ENCODE measurements at places on chromosomes 7 and 10. TPM values are rescaled to one million over a fixed set of nuclear protein-coding genes. Genes with fewer than 3 reads are reported as not detected.

The AQP1 gene
- not detected for total RNA-seq

The MIOS gene
- 26.2 TPM for total RNA-seq

The SFRP5 gene
- total RNA-seq = not detected

The ZNF37A gene
- 9.5 TPM for total RNA-seq

The SPDYE1 gene
- total RNA-seq = not detected

The VENTX gene
- not detected for total RNA-seq

The NPY4R gene
- not detected for total RNA-seq

The PIP gene
- total RNA-seq = not detected

The ELAPOR2 gene
- total RNA-seq = 4.7 TPM

The NT5C2 gene
- total RNA-seq = 49.7 TPM

The DNA2 gene
- 8.8 TPM for total RNA-seq

The SLC18A3 gene
- total RNA-seq = not detected

The RELN gene
- total RNA-seq = not detected

The MGMT gene
- total RNA-seq = 48.7 TPM

The PRLHR gene
- total RNA-seq = not detected

The UBE2H gene
- total RNA-seq = 103 TPM

The SAP25 gene
- total RNA-seq = 0.35 TPM

The GRID2IP gene
- 0.21 TPM for total RNA-seq

The CTBP2 gene
- 66.0 TPM for total RNA-seq

The DGKI gene
- 0.70 TPM for total RNA-seq

The AKR1C4 gene
- not detected for total RNA-seq

The PCDH15 gene
- total RNA-seq = not detected

The MYOF gene
- 231 TPM for total RNA-seq

The NET1 gene
- total RNA-seq = 238 TPM

The FAM171A1 gene
- 11.4 TPM for total RNA-seq

The PON3 gene
- not detected for total RNA-seq

The PDCD4 gene
- 109 TPM for total RNA-seq

The HERC4 gene
- total RNA-seq = 25.5 TPM

The ARHGEF5 gene
- total RNA-seq = 40.6 TPM

The NME8 gene
- total RNA-seq = not detected

The ASZ1 gene
- total RNA-seq = not detected

The BEND7 gene
- 3.2 TPM for total RNA-seq

The TECPR1 gene
- total RNA-seq = 10.9 TPM

The TASOR2 gene
- 34.3 TPM for total RNA-seq

The OR2A12 gene
- not detected for total RNA-seq
